ENCODE measurements at places on chromosomes 5 and 9.

DNA sequence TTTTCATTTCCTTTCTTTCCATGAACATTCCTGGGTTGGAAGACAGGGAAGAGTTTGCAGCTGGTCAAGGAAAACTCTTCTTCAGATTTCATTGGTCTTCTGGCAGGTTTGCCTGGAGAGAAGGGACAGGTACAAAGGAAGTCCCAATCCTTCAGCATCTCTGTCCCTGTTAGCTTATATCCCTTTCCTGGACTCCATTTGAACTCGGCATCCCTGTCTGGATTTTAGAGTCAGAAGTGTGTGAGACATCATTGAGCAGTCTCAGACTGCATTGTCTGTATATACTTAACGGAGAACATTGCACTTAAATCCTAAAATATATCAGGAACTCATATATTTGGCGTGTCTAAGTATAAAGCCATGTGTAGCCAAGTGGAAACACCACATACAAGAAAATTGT is 54.9 kb downstream of the ADGRV1 start:
- DNase-seq, result no peak

DNA sequence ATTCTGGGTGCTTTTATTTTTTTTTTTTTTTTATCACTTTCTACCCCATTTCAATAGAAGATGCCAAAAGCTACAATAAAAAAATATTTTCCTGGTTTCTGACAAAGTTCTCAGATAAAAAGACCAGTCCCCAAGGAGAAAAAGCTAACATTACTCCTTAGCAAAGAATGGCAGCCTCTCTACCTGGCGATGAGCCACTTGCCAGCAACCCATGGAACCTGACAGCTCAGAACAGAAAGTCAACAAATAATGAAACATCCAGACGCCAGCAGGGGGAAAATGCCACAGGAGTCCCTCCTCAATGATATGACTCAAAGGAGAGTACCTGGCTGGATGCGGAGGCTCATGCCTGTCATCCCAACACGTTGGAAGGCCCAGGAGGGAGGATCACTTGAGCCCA is 123.2 kb downstream of the MYO10 start:
- peak; percentile 53 for DNase-seq

DNA sequence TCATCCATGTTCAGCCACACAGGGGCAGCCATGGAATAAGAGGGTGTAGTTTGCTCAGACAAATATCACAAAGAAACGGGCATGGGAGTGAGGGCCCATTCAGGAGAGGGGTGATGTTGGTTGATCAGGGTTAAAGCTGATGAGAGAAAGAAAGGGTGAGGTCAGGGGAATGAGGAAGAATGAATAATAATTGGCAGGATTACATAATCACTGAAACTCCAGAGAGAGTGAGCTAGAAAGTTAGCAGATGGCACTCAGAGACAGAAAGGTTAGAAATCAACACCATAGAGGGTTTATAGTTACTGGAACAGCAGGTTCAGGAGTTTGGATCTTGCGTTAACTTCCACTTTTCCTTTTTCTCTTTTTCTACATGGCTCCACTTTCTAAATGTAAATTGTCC is 113.9 kb downstream of the TAF11L14 start:
- DNase-seq, result no peak

DNA sequence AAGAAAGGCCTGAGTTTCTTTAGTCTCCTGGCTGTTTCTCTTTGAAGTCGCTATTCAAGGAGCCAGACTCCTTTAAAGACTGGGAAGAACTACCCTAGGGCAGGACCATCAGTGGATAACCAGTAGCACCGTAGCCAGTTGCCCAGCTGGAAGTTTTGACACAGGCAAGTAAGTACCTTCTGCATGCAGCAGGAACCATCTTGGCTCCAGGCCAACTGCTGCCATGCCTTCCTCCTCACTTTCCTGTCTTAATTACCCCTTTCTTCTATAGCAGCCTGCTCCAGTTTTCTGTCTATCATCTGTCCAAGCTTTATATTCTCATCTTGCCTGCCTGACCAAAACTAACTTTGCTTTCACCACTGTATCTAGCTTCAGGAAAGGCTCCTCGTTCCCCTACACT is 149.7 kb upstream of the SV2C start:
- no peak for DNase-seq

DNA sequence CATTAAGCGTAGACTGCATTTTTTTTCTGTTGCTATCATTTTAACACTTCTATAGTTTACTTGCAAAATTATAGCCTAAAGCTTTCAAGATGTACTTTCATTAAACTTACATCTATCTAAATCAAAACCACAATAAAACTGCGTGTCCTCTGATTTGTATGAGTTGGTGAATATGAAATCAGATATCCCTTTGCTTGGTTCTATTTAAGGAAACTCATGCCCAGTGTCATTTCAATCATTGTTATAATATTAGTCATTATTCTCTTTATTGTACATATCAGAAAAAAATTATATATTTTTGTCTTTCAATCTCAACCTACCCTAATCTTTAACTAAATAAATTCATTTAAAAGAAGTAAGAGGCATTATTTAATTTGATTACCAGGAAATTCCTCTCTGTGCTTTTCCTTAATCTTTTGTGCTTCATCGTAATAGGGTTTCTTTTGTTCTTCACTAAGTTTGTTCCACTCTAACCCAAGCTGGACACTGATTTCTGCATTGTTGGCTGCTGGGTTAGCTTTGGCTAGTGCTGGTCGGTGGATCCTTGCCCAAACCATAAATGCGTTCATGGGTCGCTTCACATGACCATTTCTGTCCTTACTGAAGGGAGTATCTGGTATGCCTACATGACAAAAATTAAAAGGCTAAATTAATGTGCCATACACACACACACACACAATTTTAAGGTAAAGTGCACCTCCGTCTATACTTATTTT is 3.8 kb downstream of the SOX30 start:
- peak; percentile 17 for DNase-seq

DNA sequence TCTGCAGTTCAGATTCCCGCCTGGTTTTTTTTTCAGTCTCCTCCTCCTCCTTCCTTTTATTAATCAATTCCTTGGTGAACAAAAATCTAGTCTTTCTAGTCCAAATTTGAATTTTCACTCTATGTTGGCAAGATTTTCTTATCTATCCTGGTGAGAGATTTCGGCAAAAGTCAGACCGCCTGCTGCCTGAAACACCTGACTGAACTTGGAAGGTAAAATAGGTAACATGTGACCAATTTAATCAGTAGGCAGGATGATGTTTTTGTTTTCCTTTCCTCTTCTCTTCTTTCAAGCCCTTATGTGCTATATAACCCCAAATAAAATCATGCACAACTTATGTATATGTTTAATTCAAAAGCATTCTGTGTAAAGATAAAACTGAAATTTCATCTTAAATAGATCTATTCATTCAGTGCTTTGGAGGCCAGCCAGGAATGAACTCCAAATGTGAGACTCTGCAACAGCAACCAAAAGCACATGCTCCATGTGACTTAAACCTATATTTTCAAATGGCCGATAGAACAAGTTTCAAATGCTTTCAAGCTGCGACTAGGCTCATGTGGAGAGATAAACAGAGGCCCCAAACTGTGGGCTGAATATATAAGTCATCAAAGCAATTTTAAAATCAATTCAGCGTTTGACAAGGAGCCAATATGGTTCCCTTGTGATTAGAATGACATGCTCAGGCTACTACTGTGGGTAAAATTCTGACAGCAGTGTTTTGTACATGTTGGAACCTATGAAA is 100.4 kb upstream of the SEMA6A start:
- no peak for DNase-seq

DNA sequence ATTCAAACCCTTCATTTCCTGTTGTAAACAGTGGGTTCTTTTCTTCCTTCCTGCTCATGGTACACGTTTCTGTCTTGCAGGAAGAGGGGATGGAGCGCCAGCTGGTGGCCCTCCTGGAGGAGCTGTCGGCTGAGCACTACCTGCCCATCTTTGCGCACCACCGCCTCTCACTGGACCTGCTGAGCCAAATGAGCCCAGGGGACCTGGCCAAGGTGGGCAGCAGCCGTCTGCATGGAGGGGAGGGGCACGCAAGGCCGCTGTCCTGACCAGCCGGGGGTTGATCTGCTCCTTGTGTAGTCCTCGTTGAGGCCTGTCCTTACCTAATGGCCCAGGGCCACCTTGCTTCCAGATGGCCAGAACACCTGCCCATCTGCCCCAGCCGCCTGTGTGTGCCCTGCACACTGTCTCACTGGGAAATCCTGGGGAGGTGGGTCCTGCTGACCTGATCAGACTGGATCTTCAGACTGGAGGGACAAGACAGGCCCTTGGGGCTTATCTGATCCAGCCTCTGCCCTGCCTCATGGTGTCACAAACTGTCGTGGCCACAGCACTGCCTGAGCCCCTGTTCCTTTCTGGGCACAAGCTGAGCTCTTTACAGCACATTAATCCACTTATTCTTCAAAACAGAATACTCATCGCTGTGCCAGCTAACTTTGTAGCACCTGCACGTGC is 44.7 kb downstream of the LRSAM1 start:
- DNase-seq, result no peak

DNA sequence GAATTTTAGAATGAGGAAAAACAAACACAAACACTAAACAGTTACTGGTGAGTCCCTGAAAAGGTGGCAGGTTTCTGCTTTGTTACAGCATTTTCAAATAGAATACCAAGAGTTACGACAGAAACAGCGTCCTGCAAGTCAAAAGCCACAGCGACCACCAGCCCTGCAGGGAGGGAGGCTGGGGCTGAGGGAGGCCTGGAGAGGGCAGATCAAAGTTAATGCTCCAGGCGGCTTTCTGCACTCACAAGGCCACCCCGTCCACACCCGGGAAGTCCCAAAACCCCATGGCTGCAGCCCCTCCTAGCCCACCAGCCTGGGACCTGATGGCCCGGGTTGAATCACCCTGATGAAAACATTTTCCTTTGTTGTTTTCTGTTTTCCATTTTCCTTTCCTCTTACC is 29.3 kb downstream of the COL23A1 start:
- no peak for DNase-seq

DNA sequence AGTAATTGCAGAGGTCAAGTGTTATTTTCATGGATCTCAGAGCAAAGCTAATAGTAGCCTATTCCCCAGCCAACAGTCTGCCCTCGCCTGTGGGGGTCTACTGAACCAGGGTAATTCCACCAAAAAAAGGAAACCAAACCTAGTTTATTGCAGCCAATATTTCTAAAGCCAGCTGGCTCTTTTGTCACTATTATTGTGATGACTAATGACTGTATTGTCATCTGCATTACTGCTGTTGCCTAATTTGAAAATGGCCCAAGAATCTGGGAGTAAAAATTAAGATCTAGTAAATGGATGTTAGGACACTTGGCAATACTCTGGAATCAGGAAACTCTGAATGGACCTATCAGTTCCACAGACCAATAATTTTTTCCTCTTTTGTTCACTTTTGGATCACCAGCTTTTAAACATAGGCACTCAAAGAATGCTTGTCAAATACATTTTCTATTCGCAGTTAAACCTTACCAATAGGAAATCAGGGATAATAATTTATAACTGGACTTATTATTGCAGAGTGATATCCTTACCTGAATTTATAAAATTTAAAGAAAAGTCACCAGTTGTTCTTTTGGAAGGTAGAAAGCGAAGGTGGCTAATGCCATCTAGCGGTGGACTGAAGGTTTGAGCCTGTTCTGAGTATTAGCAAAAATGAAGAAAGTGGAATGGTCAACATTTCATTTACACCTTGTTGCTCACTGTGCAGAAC is 69.2 kb downstream of the SYK start:
- peak; percentile 34 for DNase-seq

DNA sequence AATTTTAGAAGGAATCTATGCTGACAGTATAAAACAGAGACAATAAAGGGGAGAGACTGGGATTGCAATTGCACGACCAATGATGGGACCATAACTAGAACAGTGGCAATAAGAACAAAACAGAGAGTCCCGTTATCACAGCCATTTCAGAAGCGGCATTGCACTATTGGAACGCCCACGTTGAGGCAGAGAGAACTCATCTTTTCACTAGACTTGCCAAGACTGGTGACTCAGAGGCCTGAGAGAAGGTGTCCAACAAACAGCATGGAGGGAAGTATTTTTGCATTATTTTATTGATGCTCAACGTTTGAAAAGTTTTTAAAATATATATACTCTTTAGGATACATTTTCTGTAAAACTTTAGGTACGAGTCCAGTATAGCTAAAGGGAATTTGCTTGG is 737.7 kb downstream of the TLE1 start:
- peak; percentile 64 for DNase-seq

DNA sequence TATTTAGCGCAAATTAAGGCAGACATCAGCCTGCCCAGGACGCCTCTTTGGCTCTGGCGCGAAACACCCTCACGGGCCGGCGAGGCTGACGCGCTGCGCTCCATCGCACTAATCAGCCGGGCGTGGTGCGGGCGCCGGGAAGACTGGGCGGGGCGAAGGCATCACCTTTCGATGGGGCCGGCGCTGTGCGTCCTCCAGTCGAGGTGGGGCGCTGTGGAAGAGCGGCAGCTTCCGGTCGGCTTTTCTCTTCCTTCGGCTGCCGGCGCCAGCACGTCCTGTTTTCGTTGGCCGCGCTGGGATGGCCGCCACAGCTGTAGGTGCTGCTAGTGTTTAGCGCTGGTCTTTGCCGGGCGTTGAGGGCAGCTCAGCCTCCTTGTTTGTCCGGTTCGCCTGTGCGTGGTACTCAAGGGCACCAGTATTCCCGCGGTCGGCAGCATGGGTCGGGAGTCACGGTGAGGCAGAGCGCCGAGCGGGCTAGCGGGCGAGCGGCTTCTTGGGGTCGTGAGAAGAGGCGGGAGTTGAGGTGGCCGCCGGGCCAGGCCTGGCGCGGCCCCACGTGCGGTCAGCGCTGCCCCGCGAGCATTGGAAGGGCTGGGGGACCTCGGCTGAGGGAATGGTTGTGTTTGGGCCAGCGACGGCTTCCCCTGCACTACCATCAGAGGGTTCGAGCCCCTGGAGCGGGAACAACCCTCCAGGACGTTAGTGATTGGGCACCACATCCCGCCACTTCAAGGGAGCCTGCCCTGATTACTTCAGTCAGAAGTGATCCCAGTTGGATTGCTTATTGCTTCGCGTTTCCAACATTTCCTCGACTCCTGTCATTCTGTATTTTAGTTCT is at the start of gene DDX46:
DDX46 (plus strand) TSS at position 276 of the 838 bp plus-strand sequence; CDS start at position 436, 160 bp downstream.
- DNase-seq, result peak; percentile 95

- DNase-seq, result peak; percentile 90
These were observed 48.3 kb downstream of the IARS1 start for GRCh38 chr9:92245005-92245797.

GRCh38 chr5:37777432-37778130 is 62.3 kb downstream of the GDNF start:
- peak; percentile 97 for DNase-seq

Data from iris pigment epithelial cell (primary cell).